Glutamatergic neuron (in vitro differentiated cells): ENCODE measurements at places on chromosomes 12 and 14. TPM values are rescaled to one million over a fixed set of nuclear protein-coding genes. Genes with fewer than 3 reads are reported as not detected.

DNA sequence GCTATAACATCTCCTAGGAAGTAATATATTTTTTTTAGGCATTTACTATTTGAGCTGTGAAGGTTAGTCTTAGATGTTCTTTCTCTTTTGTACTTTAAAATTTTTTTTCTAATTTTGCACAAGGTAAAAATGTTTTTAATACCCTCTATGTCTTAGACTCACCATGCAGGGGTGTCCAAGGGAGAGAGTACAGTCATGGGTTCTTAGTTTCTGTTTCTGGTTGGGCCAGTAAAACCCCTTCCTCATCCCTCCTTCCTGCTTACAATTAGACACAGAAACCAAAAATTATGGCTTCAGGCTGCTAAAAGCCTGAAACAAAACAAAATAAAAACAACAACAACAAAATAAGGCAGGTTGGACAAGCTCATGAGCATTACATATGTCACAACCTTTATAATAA is 193.0 kb downstream of the SYT1 start:
- no peak overlapping the region for H3K4me3 ChIP-seq
- H3K27me3 ChIP-seq = no peaks in the 10 kb centered on the region
- H3K36me3 ChIP-seq = no peaks in the 10 kb centered on the region
- no peak overlapping the region for H3K27ac ChIP-seq
- no peaks in the 10 kb centered on the region for H3K4me1 ChIP-seq

- no peak for DNase-seq
- no peak overlapping the region for H3K27ac ChIP-seq
- no peaks in the 10 kb centered on the region for H3K36me3 ChIP-seq
- H3K27me3 ChIP-seq = peaks cover 7% of the 10 kb centered on the region
Measured at GRCh38 chr14:77011245-77011644, 17.3 kb downstream of the IRF2BPL start.

- peaks cover 3% of the 10 kb centered on the region for H3K27me3 ChIP-seq
- H3K4me3 ChIP-seq = no peak overlapping the region
- DNase-seq = no peak
- H3K4me1 ChIP-seq = no peaks in the 10 kb centered on the region
Measured at GRCh38 chr14:33805593-33805992, 145.3 kb downstream of the EGLN3 start.

GRCh38 chr12:77089686-77090220 is 24.4 kb upstream of the E2F7 start:
- H3K27ac ChIP-seq = no peak overlapping the region
- no peaks in the 10 kb centered on the region for H3K4me1 ChIP-seq
- H3K27me3 ChIP-seq = no peaks in the 10 kb centered on the region
- H3K36me3 ChIP-seq = no peaks in the 10 kb centered on the region

DNA sequence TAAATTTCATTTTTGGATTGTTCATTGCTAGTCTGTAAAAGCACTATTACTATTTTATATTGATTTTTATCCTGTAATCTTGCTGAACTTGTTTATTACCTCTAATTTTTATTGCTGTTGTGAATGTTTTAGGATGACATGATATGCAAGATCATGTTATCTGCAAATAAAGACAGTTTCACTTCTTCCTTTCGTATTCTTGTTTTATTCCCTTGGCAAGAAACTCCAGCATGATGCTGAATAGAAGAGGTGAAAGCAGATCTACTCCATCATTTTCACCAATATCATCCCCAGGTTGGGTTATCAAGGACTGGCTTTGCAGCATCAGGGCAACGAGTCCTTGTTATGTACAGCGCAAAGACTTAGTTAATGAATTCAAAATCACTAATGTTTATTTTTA is 2.7 kb upstream of the CLECL1 start:
- H3K4me1 ChIP-seq = no peaks in the 10 kb centered on the region
- no peak overlapping the region for H3K4me3 ChIP-seq
- H3K27me3 ChIP-seq = peaks cover 1% of the 10 kb centered on the region

DNA sequence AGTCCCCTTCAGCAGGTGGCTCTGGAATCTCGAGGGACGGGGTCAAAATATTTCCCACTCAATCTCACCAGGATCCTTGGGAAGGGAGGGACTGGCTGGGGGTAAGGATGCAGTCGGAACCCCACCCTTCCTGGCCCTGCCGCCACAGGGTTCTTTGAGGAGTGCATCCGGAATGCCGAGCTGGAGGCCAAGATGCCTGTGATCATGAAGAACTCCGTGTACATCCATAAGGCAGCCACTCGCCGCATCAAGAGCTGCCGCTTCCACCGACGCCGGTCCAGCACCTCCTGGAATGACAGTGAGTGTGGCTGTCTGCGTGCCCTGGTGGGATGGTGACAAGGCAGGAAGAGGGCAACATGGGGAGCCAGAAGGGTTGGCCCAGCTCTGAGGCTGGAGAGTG is 43.1 kb downstream of the PLEKHD1 start:
- DNase-seq = no peak
- peaks cover 3% of the 10 kb centered on the region for H3K27me3 ChIP-seq
- H3K4me3 ChIP-seq = no peak overlapping the region

GRCh38 chr12:87439990-87440827 is 589.0 kb downstream of the C12orf50 start:
- H3K4me3 ChIP-seq = no peak overlapping the region
- H3K4me1 ChIP-seq = peaks cover 4% of the 10 kb centered on the region
- no peak for DNase-seq
- no peak overlapping the region for H3K27ac ChIP-seq
- H3K36me3 ChIP-seq = no peaks in the 10 kb centered on the region

- no peak for DNase-seq
- H3K4me1 ChIP-seq = peaks cover 2% of the 10 kb centered on the region
- H3K27me3 ChIP-seq = no peaks in the 10 kb centered on the region
- H3K27ac ChIP-seq = no peak overlapping the region
- no peak overlapping the region for H3K4me3 ChIP-seq
- H3K36me3 ChIP-seq = no peaks in the 10 kb centered on the region
Measured at GRCh38 chr14:57189070-57189469, 79.6 kb downstream of the EXOC5 start.

DNA sequence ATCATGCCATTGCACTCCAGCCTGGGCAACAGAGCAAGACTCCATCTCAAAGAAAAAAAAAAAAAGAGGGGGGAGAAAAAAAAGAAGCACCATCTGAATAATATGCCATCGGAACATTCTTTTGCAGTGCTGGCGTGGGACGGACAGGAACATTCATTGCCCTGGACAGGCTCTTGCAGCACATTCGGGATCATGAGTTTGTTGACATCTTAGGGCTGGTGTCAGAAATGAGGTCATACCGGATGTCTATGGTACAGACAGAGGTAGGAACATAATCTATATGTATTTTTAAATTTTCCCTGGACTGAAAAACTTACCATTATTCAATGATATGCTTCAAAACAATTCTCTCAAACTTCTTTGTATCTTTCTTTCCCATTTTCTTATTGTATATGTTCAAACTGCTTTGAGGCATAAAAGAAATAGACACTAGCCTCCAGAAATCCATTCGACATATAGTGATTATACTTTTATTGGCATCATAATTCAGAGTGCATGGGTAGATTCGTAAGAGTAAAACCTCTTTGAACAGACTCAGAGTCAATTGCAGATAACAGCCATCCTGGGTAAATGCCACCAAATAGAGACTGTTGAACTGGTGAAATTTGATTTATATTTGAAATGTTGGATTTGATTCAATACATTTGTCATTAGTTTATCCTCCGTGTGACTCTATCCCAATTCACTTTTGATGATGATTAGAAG is 199.7 kb downstream of the EPS8 start:
- no peaks in the 10 kb centered on the region for H3K36me3 ChIP-seq
- no peaks in the 10 kb centered on the region for H3K27me3 ChIP-seq
- no peak overlapping the region for H3K27ac ChIP-seq
- H3K4me3 ChIP-seq = no peak overlapping the region
- no peaks in the 10 kb centered on the region for H3K4me1 ChIP-seq

DNA sequence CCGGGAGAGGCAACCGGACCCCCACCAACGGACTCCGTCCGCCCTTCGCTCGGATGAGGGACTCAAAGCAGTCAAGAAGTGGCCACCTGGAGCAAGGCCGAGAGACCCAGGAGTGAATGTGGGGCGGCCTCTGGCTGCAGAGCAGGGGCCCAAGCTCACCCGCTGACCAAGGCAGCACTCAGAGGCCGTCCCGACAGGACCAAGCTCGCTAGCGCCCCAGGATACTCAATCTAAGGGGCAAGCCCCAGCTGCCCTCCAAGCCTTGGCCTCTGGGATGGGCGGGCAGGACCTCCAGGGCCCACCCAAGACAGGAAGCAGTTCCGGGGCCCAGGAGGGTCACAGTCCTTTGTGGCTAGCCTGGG is 936 bp downstream of the AKT1 start:
- peak overlapping the region; percentile 94 for H3K4me3 ChIP-seq
- H3K27me3 ChIP-seq = peaks cover 27% of the 10 kb centered on the region
- no peak for DNase-seq
- H3K4me1 ChIP-seq = peaks cover 37% of the 10 kb centered on the region

DNA sequence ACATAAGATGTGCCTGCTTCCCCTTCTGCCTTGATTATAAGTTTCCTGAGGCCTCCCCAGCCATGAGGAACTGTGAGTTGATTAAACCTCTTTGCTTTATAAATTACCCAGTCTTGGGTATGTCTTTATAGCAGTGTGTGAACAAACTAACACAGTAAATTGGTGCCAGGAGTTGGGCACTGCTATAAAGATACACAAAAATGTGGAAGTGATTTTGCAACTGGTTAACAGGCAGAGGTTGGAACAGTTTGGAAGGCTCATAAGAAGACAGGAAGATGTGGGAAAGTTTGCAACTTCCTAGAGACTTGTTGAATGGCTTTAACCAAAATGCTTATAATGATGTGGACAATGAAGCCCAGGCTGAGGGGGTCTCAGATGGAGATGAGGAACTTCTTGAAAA is 264.1 kb downstream of the DACT1 start:
- no peak overlapping the region for H3K27ac ChIP-seq
- H3K27me3 ChIP-seq = no peaks in the 10 kb centered on the region
- H3K4me3 ChIP-seq = no peak overlapping the region
- H3K36me3 ChIP-seq = peaks cover 10% of the 10 kb centered on the region
- no peak for DNase-seq

- no peak for DNase-seq
- no peak overlapping the region for H3K27ac ChIP-seq
- no peak overlapping the region for H3K4me3 ChIP-seq
- no peaks in the 10 kb centered on the region for H3K36me3 ChIP-seq
Measured at GRCh38 chr12:130795906-130796305, 43.1 kb downstream of the STX2 start.

DNA sequence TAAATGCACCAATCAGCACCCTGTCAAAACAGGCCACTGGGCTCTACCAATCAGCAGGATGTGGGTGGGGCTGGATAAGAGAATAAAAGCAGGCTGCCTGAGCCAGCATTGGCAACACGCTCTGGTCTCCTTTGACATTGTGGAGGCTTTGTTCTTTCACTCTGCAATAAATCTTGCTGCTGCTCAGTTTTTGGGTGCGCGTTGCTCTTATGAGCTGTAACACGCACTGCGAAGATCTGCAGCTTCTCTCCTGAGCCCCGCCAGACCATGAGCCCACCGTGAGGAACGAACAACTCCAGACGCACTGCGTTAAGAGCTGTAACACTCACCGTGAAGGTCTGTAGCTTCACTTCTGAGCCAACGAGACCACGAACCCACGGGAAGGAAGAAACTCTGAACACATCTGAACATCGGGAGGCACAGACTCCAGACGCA is 8.4 kb upstream of the PIANP start:
- DNase-seq = no peak
- H3K4me1 ChIP-seq = peaks cover 1% of the 10 kb centered on the region
- H3K4me3 ChIP-seq = no peak overlapping the region
- no peak overlapping the region for H3K27ac ChIP-seq

DNA sequence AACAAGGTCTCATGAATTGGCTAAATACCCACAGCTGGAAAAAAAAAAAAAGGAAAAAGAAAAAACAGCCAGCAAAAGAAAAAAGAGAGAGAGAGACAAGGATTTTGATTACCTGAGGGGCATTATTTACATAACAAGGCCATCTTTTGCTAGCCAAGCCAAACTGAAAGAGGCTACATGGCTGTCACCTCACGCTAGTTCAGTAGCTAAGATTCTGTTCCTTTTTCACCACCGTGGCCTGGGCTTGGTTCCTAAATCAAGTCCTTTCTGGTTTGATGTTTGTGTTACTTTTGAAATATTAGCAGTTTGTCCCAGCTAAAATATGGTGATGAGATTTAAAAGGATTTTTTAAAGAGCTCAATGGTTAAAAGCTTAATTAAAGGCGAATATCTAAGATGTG is 2.0 kb upstream of the SDS start:
- DNase-seq = no peak
- H3K27ac ChIP-seq = no peak overlapping the region
- no peaks in the 10 kb centered on the region for H3K4me1 ChIP-seq
- H3K36me3 ChIP-seq = no peaks in the 10 kb centered on the region

DNA sequence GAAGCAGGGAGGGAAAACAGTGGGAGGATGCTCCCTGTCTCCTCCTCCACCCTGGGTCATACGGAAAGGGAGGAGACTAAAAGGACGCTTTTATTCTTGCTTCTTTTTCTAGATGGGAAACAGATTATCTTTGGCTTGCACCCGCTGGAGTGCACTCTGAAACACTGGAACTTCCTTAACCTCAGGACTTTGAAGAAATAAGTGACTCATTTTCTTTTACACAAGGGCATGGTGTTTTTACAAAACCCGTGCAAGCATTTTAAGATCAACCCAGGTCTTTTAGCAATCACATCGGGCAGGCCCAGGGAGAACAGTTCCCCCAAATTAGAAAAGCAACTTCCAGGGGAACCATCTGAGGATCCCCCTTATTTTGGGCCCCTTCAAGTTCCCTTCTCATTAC is 80.9 kb upstream of the TSPAN11 start:
- H3K4me1 ChIP-seq = peaks cover 6% of the 10 kb centered on the region
- DNase-seq = no peak
- H3K4me3 ChIP-seq = no peak overlapping the region
- no peak overlapping the region for H3K27ac ChIP-seq

P2RX2 gene
- 4.1 TPM for total RNA-seq

DDX55 gene
- 25.2 TPM for total RNA-seq

TPPP2 gene
- not detected for total RNA-seq

ACOT2 gene
- 7.6 TPM for total RNA-seq

DNAJC22 gene
- 4.5 TPM for total RNA-seq

CLEC4E gene
- total RNA-seq = not detected

OVCH1 gene
- total RNA-seq = not detected
